Progenitor cell of endocrine pancreas (in vitro differentiated cells): ENCODE measurements at places on chromosomes 7 and 10.

- DNase-seq: no peak
Measured at GRCh38 chr7:39392151-39392550, 174.1 kb upstream of the YAE1 start.

GRCh38 chr10:102540023-102540422 is 36.3 kb downstream of the SUFU start:
- no peak for DNase-seq

DNA sequence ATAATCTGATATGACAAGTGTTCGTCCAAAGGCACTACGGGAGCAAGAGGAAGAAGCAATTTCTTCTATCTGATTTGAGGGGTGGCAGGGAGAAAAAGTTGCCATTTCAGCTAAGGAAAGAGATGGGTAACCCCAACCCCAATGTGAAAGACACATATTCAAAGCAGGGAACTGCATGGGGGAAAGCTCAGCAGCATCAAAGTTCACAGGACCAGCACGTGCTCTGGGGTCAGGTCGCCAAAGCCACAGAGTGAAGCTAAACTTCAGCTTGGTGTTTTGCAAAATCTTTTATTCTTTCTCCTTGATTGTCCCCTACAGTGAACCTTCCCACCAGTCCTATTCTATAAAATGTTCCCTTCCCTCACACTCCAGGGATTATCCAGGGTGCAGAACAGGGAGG is 112.8 kb upstream of the PPP2R2D start:
- DNase-seq: no peak

DNA sequence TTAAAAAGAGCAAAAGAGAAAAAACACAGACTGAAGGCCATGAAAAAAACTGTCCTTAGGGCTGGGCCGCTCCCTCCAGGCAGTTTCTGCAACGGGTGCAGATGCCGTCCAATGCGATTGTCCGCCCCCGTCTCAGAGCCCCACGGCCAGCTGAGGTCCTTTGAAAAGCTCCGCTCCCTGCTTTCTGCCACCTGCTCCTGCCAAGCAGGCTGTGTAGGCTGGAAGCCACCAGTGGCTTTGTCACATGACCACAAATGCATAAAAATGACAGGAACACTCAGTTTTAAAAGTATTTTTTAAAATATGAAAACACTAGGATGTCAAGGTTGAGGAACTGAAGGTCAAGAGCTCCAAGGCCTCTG is 71.7 kb downstream of the AMZ1 start:
- no peak for DNase-seq

GRCh38 chr10:86730227-86730626 is 26.2 kb upstream of the BMPR1A start:
- DNase-seq: no peak

GRCh38 chr7:74061840-74062539 is 21.6 kb upstream of the LIMK1 start:
- DNase-seq: no peak

DNA sequence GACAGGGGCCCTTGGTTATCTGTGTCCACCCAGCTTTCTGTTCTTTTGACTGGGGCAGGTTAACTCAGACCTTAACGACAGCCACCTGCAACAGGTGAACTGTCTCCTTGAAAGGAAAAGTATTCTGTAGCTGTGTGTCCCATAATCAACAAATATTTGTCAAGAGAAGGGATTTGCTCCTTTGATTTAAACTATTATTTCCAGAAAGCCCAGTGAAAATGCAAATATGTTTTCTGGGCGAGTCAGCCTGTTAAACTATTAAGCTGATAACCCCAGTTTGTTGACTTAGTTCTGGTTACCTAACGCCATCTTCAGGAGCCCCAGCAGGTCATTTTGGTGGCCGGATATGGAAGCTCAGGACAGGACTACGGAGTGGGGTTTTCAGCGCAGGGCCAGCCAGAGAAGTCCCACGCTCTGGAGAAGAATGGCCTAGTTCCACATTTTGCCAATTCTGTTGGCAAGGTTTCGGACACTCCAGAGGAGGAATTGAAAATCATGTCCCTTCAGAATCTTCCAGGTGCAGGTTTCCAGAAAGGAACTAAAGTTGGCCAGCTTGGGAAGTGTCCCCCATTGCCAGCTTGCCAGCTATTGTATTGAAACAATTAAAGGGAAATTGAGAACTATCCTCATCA is 54.5 kb downstream of the ADRA2A start:
- DNase-seq: no peak

- no peak for DNase-seq
Measured at GRCh38 chr10:3395458-3395861, 222.9 kb upstream of the PITRM1 start.

DNA sequence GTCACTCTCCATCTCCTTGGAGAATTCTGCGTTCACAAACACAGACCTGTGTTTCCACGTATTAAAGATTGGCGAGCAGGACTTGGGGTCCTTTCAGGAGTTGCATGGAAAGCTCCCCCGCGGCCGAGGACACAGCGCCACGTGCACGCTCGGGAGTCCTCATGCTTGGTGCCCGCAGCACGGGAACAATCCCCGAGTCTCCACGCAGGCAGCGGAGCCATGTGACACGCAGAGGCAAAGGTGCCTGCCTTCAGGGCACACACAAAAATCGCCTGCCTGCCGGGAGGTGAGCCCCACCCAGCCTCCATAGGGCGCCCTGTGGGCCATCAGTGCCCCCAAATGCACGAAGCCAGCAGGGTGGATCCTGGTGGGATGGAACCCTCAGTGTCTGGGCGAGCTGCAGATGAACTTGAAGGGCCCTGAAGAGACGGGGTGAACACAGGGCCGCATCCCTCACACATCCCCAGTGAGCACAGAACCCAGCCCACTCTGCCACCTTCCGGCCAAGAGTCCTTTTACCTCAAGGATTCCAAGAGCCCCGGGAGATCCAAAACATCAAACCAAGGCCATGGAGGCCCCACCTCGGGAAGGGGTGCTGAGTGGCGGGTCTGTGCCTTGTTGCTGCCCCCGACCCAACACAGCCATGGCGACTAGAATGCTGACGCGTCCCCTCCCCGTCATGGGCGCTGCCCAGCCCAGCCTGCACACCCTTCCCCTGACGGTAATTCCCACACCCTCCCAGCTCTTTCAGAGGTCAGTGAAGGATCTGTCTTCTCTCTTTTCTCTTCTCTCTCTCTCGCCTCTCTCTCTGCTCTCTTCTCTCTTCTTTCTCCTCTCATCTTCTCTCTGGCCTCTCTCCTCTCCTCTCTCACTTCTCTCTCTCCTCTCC is 55.9 kb downstream of the CFAP46 start:
- DNase-seq: no peak

GRCh38 chr7:151330661-151331060 is 11.0 kb upstream of the NUB1 start:
- no peak for DNase-seq
